Skeletal muscle cell (primary cell): ENCODE measurements at places on chromosomes 2 and 18.

DNA sequence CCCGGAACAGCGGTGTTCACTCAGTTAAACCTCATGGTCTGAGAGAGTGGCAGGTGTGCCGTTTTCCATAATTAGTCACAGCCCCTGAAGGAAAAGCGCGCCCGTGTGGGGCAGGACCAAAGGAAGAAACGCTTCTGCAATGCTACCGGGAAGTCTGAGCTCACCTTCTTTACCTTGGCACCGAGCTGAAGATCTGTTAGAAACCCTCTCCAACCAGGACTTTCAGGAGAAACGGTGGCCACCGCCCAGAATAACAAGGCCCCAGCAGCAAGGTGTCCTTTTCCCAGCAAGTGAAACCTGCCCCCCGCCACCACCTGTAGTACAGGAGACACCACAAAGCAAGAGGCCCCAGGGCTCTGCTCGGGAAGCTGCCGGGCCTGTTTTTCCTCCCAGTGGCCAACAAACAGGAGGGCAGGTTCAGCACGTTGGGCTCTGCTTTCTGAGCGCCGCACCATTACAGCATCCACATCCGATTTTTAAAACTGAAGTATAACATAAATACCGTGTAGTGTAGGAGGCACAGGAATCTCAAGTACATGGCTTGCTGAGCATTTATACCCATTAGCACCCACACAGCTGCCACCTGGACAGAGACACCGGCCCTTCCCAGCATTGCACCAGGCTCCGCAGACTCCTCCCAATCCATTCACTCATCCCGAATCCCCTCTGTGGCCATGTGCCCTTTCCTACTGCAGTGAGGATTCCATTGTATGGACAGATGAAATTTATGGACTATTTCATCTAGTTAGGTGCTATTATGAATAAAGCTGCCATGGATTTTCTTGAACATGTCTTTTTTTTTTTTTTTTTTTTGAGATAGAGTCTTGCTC lies 121.8 kb upstream of the RIOK3 start:
- no peak for DNase-seq

DNA sequence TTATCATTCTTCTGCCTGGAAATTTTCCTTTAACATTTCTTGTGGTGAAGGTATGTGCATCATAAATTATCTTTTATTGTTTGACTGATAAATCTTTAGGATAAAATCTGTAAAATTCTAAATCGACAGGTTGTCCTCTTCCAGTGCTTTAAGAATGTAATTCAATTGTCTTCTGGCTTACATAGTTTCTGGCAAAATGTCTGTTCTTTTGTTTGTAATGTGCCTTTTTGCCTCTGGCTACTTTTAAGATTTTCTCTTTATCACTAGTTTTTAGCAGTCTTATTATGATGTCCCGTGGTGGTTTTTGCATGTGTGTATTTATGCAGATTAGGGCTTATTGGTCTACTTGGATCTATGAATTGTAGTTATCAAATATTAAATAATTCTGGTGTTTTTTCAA lies 203.6 kb upstream of the COPS8 start:
- DNase-seq: no peak

- no peak for DNase-seq
Measured at GRCh38 chr18:54255141-54255540, 14.2 kb upstream of the POLI start.

DNA sequence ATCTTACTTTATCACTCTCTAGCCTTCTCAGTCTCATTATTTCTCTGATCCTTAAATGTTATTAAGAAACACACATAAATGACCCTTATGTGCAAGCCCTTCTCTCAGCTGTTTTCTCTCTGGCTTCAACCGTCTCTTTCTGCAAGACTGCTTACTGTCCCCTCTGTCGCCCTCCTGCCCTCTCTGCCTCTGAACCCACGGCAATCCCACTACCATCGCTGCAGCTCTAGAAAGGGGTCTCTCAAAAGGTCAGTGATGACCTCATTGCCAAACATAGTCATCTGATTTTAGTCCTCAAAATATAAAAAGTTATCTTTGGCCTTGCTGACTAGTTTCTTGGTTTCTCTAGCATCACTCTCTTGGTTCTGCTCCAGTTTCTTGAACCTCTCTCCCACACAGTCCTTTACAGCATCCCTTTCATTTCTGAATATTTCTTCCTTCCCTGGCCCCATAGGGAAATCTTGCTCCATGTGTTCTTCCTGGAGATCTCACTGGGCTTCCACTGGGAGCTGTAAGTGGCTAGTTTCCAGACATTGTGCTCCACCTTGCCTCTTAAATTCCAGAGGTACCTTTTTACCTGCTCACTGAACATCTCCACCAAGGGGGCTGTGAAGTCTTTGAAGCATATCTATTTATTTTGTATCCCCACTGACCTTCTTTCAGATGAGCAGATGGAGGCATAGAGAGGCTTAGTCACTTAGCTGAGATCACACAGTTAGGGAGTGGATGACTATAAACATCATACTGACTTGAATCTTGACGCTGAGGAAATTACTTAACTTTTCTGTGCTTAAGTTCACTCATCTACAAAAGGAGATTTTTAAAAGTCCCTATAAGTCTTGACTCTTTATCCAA lies 96.2 kb downstream of the PDE1A start:
- peak; percentile 34 for DNase-seq

DNA sequence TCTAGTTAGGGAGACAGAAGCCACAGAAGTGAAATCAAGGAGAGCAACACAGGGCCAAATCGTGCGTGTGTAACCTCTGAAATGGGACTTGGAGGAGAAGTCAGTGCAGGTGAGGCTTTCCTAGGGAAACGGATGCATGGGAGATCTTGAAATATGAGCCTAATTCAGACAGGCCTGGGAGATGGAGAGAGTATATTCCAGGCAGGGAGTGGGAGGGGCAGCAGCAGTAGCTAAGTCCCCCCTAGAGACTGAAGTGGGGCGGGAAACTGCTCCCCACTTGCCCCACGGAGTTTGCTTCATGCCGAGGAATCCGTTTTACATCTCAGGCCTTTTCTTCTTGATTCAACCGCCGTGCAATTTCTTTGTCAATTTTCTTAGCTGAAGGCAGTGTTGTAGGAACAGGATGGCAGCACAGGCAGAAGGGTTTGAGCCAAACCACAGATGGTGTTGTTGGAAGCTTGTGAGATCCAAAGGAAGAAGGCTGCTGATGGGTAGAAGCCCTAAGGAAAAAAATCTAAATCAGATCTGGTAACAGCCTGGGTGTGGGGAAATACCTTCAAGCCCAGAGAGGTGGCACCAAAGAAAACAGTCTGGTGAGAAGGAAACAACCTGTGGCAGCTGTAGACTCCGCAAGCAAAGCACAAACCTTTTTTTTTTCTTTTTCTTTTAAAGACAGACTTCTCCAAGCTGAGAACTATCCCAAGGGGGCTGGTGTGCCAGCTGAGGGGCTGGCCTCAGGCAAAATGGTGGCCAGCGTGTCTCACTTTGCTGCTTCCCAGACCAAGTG lies 40.2 kb downstream of the EPAS1 start:
- no peak for DNase-seq

GRCh38 chr2:241788135-241788534 lies 11.5 kb downstream of the GAL3ST2 start:
- no peak for DNase-seq

DNA sequence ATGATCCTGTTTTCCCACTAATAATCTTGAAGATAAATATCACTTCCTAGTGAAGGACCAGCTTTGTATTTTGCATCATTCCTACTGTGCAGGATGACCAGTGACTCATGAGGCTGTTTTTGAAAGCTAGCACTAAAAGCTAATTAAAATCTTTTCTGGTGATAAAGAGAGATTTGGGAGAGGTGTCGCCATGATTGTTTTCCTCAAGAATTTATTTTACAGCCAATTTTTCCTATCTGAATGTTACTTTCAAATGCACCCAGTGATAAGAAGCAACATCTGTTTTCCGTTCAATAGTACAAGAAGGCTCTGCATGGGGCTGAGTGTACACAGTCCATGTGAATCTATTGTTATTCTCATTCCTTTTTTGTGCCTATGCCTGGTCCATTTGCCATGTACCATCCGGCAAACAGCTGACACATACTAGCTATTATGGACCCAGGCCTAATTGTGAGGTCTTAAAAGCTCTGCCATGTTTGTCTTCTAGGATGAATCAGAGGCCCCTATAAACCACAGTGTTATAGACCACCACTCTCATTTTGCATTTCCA lies 28.4 kb downstream of the MEIS1 start:
- DNase-seq: no peak

GRCh38 chr2:203802342-203803052 lies 65.1 kb upstream of the CTLA4 start:
- DNase-seq: peak; percentile 79

- no peak for DNase-seq
Measured at GRCh38 chr18:7565677-7566076, 1.4 kb upstream of the PTPRM start.

- DNase-seq: no peak
Measured at GRCh38 chr2:180652794-180653193, 327.6 kb upstream of the UBE2E3 start.

DNA sequence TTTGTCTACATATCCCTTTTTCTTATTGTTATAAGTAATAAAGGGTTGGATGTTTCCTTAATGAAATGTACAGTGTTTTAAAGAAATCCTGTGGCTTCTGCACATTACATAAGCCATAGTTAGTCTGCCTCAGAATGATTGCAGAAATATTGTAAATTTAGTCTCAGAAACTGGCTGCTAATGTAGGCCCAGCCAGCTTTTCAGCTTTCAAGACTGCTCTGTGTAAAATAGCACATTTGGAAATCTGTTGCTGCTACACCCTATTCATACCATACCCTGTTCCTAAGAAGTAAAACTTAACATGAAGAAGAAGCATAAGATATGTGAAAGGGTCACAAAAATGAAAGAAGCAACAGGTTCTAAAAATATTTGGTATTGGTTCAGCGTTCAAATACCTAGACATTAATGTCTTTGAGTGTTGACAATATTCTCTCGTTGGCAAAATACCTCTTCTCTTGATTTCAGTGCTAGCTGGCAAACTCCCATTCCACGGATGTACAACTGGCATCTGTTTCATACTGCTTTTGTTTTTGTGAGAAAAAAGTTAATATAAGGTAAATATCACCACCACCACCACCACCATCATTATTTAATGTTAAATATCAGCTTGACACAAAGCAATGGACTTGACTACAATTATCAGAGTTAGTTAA lies 19.2 kb upstream of the NCKAP1 start:
- no peak for DNase-seq

GRCh38 chr2:207330912-207331311 lies 165.2 kb upstream of the KLF7 start:
- DNase-seq: peak; percentile 98

GRCh38 chr2:54429811-54430551 lies 26.1 kb upstream of the SPTBN1 start:
- no peak for DNase-seq

DNA sequence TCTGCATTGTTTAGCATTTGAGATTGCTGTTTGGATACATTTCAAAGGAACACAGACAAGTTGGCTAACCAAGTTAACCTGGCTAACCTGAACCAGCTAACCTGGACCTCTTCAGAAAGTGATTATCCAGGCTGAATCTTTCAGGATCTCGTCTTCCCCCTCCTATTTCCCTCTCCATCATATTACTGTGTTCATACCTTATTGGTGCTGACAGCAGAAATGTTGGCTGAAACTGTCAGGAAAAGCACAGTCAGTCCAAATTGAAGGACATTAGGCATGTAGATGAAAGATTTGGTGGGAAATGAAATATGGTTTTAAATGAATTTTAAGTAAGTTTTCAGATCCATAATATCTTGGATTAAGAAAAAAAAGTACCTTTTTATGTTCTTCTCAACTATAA lies 92.5 kb upstream of the NEUROD1 start:
- DNase-seq: no peak

GRCh38 chr2:68792751-68793150 lies 58.1 kb downstream of the ARHGAP25 start:
- DNase-seq: no peak

GRCh38 chr18:1657876-1658275 lies 753.2 kb downstream of the ADCYAP1 start:
- DNase-seq: no peak

DNA sequence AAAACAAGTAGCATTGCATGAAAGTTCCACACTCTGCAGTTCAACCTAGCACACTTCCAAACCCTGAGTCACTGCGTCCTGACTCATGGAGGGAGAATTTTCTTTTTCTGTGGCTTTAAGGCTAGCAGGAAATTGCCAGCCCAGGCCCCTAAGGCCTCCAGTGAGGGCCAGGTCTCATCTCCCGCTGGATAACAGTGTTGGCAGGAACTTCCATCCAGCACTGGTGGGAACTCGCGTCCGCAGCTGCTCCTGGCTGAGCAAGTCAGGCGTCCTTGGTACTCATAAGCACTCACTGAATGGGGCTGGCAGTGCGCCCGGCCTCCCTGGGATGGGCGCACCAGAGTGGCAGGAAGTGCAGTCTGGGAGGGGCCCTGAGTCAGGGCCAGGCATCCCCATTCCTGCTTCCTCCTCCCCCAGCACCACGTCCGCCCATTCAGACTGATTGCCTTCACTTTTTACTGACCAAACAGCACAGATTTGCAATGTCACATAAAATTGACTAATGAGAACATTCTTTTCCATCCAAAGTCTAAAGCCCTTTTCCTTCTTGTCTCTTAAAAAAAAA lies 14.3 kb downstream of the MALL start:
- peak; percentile 100 for DNase-seq

DNA sequence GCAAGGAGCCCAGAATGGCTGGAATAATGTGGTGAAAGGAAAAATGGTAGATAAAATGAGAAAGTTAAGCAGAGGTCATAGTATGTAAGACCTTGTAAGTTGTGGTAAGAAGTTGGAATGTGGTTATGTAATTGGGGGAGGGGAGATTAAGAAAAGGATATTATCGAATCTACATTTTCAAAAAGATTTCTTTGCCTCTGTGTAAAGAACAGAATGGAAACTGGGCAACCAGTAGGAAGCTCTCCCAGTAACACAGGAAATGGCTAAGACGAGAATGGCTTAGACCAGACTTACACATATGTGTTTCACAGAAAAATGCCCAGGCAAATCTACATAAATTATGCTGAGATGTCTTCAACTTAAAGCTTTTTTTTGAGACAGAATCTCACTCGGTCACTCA lies 13.2 kb downstream of the MEMO1 start:
- no peak for DNase-seq

- DNase-seq: no peak
Measured at GRCh38 chr18:41370740-41371139, 584.3 kb upstream of the PIK3C3 start.

GRCh38 chr2:42765686-42766085 lies 1.8 kb upstream of the OXER1 start:
- DNase-seq: no peak
